ENCODE measurements at places on chromosomes 3 and 15.

DNA sequence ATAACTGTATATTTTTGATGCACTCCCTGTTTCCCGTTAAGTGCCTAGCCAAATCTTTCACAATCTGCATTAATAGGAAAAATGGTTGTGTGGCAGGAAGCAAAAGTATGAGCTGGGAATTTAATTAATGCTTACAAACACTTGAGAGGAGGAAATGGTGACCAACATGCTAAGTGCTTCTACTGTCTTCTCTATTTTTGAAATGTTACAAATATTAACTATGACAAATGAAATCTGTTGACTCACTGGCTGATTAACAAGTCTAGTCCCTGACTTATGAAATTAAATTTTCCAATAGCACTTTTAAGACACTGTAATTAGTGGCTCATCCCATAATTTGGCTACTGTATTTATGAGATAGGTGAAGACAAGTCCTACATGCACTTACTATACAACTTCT is 446.9 kb upstream of the DPPA4 start:
- no peak for DNase-seq

DNA sequence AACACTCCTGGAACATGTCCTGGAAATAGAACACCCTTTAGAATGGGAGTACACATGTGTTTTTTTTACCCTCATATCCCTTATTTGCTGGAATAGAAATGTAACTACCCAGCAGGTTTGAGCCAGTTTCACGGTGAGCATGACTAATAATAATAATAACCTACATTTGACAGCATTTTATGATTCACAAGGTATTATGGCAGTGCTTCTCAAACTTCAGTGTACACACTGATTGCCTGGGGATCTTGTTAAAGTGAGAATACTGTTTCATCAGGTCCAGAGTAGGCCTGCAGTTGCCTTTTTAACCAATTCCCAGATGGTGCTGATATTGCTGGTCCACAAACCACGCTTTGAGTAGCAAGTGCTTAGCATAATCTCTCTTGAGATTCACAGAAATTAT is 63.9 kb downstream of the NFKBIZ start:
- no peak for DNase-seq

DNA sequence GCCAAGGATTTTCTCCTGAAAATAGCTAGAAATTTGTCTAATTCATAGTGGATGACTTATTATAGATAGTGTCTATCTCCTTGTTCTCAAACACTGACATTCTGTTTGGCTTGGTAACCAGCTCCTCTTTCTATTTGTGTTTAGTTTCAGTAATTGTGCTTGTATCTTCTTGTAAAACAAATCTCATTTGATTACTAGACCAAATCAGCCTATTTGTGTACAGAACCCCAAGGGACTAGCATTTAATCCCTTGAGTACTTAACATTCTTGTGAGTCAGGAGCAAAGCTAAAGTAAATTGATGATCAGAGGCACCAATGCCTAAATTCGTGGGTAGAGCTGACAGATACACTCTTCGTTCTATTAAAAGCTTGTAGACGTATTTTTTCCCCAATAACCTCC is 306.5 kb upstream of the SLITRK3 start:
- DNase-seq: no peak

DNA sequence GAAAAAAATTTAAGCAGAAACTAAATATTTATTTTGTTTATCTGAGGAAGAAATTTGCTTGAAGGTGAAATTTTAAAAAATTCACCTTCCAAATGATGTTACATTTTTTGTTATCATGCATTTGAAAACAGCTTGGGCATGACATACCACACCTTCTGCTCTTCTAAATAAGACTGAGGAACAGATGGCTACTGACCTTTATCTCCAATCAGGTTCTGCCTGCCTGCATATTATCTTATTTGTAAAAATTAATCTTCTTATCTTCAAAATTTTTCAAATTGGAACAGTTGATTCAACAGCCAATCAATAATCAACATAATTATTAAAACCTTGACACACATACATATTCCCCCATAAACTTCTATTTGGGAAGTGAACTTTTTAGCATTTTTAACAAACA is 641.8 kb upstream of the ZNF385D start:
- no peak for DNase-seq

GRCh38 chr3:23806534-23807423 is 1.0 kb downstream of the UBE2E1 start:
- no peak for DNase-seq

DNA sequence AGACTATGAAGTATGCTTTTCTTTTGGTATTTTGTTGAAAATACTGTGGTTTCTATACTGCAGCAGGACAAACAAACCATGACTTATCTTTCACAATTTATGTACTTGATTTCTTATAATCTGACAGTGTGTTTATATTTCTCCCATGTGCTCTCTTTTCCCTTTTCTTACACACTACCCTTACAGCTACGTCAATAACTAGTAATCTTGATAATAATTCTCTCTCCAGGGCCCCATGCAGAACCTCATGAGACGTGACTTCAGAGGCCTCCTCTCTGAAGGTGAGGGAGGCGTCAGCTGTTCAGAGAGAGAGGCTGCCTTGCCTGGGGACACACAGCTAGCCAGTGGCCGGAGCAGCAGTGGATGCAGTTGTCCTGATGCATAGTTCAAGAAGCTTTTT is 35.9 kb downstream of the KY start:
- DNase-seq: no peak

DNA sequence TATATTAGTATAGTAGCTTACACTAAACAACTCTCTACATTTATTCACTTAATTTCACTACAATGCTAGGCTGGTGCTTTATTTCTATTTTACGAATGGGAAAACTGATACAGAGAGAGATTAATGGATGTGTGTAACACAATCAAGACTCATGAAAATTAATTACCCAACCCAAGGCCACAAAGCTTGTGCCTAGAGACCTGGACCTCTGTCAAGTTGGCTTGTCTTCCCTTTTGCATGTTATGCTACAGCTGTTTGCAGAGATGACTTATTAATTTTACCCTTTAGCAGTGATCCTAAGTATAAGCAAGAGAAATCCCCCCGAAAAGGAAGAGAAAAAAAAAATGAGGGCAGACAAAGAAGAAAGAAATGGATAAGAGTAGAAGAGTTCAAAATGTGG is 162.5 kb downstream of the C3orf38 start:
- no peak for DNase-seq

- DNase-seq: no peak
Observed at GRCh38 chr3:13515786-13516759, 32.9 kb upstream of the FBLN2 start.

- no peak for DNase-seq
Observed at GRCh38 chr3:169665264-169666075, 2.0 kb upstream of the MECOM start.

- no peak for DNase-seq
Observed at GRCh38 chr3:31081018-31081662, 186.7 kb upstream of the GADL1 start.

DNA sequence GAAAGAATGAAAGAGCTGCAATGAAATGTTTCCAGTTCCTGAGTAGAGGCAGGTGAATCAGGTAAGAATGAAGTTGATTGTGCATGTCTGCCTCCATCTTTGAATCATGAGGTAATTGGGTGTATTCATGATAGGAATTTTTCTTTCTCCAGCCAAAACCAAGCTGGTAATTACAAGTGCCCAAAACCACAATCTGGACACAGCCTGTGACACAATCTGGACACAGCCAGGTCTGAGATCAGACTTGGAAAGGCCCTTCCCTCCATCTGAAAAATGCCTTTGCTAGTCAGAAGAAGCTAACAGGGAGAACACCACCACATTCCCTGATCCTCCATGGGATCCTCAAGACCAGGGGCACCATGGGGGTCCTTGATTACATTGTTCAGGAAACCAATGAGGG is 338.5 kb upstream of the THBS1 start:
- no peak for DNase-seq

DNA sequence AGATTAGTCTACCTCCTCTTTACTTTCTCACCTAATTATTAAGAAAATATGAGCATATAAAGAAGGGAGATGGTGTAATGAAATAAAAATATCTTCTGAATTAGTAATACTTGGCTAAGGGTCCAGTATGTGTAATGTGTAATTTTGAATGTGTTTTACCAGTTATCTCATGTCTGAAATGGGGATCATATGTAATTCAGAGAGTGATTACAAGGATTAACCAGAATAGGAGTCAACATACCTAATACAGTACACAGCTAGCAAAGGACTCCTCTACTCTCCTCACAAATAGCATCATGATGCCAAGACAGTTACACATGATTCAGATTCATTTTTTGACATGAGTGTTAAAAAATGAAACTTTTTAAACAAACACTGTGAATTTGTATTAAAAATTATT is 570.4 kb downstream of the SI start:
- DNase-seq: no peak

- no peak for DNase-seq
Observed at GRCh38 chr3:12371525-12372140, 82.8 kb downstream of the PPARG start.

- no peak for DNase-seq
Observed at GRCh38 chr3:73094129-73094528, 32.7 kb downstream of the EBLN2 start.

- no peak for DNase-seq
Observed at GRCh38 chr15:49282366-49282765, 112.3 kb downstream of the GALK2 start.

GRCh38 chr3:58683001-58683458 is 16.5 kb upstream of the FAM3D start:
- DNase-seq: no peak

GRCh38 chr15:26891448-26892181 is 24.8 kb downstream of the GABRA5 start:
- DNase-seq: peak; percentile 61

DNA sequence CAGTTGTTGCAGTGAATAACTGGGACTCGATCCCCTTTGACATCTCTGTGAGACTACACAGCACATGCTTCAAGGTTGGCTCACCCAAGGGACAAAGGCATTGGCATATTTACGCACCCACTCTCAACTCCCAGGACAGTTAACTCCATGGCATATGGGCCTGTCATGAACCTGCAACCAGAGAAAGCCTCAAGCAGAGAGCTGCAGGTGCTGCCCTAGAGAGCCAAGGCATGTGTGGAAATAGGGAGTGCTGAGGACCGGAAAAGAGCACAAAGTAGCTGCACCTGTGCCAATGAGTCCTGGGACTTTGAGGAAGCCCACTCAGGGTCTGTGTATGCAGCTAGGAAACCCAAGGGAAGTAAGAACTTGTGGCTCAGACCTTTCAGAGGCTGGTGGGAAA is 32.9 kb upstream of the SLC24A5 start:
- no peak for DNase-seq

GRCh38 chr15:73141216-73141900 is 89.1 kb downstream of the NEO1 start:
- DNase-seq: no peak

DNA sequence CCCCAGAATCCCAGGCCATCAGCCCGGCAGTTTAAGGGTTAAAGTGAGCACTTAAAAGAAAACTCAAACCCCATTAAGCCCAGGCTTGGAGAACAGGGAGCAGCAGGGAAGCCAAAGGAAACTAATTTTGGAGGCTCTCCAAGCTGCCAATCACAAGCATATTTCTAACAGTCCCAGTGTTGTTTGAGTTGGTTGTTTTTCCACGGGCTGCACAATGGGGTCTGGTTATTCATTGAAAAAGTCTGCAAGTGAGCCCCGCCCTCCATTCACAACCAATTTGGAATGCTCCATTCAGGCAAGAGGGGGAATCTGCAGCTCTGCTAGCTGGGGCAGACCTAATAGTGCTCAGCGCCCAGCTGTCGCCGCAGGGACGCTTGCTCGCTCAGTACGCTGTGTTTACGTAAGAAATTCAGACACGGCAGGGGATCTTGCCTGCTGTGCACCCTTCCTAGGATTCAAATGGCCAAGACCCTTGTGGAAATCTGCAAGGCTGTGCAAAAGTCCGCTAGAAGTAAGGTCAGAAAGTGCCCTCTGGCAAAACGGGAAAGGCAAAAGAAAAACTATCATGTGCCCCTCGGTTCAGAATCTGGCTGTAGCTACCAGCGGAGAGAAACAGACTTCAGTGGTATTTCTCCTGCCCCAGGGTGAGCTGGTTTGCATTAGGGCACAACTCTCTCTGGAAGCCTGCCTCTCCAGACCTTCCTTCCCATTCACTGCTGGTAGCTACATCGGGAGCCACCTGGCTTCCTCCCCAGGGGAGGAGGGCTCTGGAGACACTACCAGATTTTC is 11.0 kb downstream of the ETV5 start:
- peak; percentile 88 for DNase-seq

DNA sequence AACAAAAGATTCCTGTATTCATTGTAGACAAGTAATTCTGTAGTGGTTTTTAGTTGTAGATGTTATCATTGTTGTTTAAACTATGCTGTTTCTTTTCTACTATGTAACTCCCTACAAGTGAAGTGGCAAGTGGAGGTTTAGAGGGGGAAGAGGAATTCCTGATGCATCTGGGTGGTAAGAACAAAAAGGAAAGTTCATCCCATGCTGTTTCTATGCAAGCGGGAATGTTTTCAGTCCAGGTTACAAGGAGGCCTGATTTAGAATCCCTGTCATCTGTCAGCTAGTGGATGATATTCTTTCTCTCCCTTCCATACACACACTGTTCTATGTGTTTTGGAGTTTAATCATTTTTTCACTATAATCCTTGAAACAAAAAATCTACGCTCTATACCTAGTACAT is 67.4 kb downstream of the IMPG2 start:
- peak; percentile 12 for DNase-seq

All from iPS DF 19.7 (cell line).